Stimulated activated CD8-positive, alpha-beta memory T cell treated with anti-CD3 and anti-CD28 coated beads, Interleukin-7, amount 100 ng/mL, for 1 hour (primary cell): ENCODE measurements at places on chromosomes 1 and 21.

- no peak for DNase-seq
Observed at GRCh38 chr1:94683886-94684285, 136.3 kb upstream of the SLC44A3 start.

DNA sequence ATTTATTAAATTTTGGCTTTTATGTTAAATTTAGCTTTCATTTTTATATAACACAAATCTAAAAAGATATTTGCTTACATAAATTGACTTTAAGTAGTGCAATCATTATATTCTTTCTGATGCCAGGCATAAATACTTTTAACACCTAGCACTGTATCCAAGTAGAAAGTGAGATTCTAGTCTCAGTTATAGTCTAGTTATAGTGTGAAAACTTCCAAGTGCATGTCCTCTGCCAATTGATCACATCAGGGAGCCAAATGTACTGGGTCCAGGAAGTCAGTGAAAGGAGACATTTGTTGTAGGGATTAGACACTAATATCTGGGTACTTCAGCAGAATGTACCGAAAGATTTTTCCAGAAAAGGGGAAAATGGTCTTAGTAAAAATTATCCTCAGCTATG lies 290.7 kb upstream of the ZRANB2 start:
- DNase-seq, result no peak

DNA sequence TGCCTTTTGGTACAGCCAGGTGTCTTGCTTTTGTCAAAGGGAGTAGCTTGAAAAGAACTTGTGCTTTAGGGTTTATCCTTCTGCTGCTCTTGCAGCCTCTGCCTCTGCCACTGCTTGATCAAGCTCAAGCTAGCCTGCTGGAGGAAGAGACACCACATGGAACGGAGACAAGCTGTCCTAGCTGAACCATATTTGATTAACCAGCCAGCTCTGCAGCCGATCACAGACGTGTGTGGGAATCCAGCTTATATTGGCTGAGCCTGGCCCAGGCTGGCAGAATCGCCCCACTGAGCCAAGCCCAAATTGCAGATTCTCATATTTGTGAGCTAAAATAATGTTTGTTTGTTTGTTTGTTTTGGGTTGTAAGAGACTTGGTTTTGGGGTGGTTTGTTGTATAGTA lies 18.7 kb upstream of the FAM78B start:
- no peak for DNase-seq

GRCh38 chr1:202164271-202165037 lies 4.1 kb upstream of the PTPN7 start:
- peak; percentile 49 for DNase-seq

- no peak for DNase-seq
Observed at GRCh38 chr1:2348346-2349325, 42.7 kb downstream of the MORN1 start.

DNA sequence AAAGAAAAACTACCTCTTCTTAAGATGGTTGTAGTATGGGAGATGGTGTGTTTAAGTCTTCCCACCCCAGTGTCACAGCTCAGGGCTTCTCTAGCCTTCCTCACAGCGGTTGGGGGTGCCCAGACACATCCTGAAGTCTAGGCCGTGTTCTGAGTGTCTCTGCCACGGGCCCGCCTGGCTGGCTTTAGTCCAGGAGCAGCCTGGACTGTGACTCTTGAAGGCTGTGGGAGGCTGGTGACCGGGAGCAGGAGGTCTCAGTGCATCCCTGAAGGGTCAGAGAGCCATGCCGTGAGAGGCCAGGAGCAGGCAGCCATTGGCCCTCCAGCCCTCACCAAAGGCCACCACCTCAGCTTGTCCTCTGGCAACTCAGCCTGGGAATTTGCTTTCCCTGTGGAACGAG lies 4.5 kb downstream of the EPHX1 start:
- DNase-seq, result no peak

DNA sequence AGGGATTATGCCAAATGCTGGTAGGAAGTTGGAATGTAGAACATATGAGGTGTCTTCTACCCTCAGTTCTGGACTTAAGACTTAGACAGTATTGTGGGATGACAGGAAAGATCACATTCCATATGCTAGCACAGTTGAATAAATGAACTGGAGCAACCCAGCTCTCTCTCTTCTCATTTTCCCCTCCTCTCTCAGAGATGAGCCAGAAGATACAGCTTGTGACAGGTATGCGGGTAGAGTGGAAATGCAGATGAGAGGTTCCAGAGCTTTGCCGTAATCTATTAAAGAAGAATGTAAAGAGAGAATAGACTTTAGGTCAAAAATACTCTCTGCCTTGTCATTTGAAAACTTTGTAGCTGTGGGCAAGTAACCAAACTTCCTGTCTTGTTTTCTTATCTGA lies 32.5 kb upstream of the HMCN1 start:
- DNase-seq, result no peak

- DNase-seq, result no peak
Observed at GRCh38 chr1:158022554-158023312, 29.3 kb downstream of the KIRREL1 start.

DNA sequence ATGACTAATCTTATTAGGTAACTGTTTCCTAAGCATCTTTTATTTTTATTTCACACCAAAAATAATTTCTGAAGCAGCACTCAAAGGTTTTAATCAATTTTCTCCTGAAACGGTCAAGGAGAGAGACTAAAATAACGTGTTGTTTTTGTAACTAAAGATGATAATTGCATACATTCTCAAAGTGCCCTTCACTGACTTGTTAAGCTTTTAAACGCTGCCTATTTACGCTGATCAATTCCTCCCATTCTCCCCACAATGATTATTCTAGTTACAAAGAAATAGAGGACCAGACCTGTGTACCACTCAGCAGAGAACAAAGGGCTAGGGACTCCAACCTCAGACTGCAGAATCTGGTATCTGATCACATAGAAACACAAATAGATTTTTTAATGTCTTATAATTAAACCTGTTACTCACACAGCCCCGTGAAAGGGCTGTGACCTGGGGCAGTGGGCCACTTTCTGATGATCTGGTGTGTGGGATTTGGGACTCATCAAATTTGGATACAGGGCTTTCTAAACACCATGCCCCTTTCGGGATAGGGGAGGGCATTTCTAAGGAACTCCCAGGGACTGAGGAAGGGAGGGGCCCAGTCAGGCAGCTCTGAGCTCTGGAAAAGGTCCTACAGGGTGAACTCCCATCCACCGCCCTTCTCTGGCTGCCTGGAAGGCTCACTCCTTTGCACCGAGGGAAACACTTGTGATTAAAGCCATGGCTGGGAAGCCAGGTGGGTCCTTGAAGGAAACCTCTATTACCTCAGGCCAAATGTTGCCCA lies 65.2 kb downstream of the BCAR3 start:
- DNase-seq, result no peak

DNA sequence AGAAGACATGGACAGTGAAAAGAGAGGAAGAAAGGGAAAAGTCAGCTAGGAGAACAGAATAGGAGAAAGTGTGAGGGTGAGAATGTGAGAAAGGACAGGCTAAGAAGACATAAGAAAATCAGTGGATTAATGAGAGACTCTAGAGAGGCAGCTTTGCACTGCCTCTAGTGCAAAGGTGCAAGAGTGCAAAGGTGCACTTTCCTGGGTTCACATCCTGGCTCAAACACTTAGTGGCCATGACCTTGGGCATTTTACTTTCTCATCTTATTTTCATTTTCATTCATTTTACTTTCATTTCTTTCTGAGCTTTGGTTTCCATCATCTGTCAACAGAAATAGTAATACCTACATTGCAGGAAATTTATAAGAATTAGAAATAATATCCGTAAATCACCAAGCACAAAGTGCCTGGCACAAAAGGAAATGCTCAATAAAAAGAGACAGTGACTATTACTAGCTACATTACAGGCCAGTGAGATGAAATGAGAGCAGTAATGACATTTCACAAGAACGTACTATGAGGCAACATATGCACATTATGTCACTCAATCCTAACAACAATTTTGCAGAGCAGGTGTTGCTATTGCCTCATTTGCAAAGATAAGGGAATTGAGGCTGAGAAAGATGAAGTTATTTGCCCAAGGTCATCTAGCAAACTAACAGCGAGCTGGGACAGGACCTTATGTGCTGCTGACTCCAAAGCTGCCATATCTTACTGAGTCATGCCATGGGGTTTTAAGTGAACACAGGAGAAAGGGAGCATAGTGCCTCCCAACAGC lies 107.0 kb upstream of the TLR5 start:
- DNase-seq, result no peak

DNA sequence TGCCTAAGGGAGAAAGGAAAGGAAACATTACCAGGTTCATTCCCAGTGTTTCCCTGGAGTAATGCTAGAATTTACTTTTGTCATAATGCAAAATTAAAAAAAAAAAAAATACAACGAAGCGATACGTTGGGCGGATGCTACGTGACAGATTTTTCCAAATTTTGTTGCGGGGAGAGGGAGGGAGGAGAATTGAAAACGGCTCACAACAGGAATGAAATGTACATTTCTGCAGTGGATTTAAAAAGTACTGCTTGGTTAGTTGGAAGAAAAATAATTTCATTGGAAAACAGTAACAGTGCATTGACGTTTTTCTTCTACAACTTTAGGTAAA lies 157.5 kb downstream of the RUNX1 start:
- DNase-seq, result no peak

DNA sequence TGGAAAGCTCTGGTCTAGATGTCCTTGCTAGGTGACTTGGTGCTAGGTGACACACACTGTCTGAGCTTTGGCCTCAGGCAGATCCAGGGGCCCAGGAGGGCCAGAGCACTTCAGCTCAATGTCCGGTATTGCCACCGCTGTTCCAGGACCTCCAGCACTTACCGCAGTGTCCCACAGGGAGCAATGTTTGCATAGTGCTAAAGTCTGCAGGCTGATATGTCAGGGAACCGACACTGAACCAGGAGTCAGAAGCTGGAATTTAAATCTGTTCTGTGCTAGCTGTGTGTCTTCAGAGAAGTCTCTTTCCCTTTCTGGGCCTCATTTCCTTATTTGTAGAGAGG lies 19.3 kb downstream of the DHCR24 start:
- no peak for DNase-seq

DNA sequence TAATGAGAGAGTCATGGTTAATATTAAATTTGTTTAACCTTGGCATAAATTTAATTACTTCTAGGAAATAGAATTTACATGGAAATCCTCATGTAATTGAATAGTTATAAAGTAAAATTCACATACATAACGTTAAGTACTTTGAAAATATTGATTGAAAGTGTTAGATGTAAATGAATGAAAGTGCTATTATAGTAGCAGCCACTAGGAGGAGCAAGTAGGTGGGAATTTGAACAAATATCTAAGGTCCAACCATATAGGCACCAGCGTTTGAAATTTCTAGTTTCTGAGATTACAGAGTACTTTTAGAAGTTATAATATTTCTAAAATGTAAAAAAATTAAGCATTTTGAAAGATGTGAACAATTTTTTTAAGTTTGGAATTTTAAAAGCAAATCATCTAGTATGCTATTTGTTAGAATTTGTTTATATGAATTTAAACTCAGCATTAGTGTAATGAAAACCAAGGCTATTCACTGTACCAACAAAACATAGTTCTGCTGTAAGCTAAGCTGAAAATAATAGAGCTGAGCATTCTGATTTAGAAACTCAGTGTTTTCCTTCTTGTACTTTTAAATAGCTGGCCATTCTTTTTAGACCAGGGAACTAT lies 3.3 kb downstream of the B3GALT2 start:
- no peak for DNase-seq

GRCh38 chr1:165854101-165854845 lies 26.9 kb downstream of the UCK2 start:
- DNase-seq, result no peak

- DNase-seq, result no peak
Observed at GRCh38 chr1:207863893-207864535, 46.9 kb downstream of the CD34 start.
